ENCODE measurements at places on chromosomes 3 and 15.

GRCh38 chr3:161310649-161311423 is 60.5 kb downstream of the SPTSSB start:
- peak; percentile 4 for DNase-seq

DNA sequence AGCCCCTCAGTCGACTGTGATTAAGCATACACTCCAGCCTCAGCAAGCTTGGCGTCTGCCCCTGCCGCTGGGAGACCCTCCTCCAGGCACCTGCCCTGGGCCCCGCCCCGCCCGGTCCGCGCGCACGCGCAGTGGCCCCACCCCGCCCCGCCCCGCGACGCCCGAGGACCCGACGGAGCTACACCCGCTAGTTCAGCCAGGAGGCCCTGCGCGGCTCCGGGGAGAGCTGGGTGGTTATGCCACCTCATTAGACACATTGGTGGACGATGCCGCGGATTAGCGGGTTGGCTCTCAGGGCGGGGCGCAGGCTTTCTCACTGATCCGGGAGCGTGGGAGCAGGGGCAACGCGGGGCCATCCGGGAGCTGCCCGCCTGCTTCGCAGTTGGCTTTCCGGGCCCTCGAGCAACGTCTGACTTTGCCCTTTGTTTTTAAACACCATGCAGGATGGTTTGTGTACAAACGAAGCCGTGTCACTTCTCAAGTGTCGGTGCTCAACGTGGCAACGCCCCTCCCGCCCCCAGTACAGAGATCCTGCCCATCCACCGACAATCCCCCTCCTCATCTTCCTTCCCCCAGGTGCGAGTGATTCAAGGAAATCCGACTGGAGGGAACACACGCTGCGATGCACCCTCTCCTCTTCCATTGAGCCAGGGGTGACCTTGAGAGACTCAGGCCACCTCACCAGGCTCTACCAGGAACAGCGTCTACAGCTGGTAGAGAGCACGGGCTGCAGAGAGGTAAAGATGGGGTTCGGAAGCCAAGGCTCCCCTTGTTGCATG is 109.3 kb downstream of the SHQ1 start:
- peak; percentile 55 for DNase-seq

GRCh38 chr3:77142578-77142977 is 102.7 kb downstream of the ROBO2 start:
- no peak for DNase-seq

DNA sequence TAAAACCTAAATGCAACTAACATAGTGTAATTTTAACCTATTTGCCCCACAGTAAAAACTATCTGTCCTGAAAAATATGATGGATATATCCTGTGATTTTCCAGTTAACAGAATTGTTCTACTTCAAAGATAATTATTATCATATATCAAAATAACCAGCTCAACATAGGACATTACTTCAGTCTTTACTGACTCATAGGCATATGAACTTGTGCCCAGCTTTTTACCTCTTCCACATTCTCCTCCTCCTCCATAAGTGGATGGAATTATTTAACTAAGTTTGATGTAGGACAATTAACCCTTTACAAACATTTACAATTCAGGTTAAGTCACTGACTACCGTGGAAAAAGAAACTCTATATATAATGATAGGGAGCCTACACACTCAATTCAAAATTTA is 22.9 kb upstream of the USF3 start:
- DNase-seq, result no peak

DNA sequence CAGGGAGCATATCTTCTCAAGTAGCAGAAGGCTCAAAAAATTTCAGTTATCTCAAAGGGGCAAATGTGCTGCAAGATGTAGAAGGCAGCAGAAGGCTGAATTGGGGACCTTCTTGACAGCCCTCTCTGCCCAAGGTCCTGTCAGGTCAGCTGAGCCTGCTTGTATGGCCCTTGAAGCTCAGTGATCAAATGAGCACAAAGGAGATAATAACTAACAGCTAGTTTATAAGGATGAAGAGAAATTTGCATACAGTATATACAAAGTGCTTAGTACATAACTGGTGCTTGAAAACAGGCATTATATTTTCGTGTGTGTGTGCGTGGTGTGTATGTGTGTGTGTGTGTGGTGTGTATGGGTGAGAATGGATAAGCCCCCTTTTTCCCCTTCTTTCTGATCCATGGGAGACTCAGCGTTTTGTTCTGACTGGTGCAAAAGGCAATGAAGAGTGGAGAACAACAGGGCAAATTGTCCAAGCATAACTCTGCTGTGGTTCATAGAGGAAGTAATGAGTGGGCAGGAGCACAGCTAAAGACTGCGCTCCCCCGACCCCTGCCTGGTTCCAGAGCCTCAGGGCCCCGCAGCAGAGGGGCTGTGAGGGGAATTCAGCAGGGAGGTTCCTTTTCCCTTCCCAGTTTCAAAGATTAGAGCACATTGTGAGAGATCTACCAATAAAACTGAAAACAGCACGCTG is 356.8 kb upstream of the NR2F2 start:
- DNase-seq, result no peak

- DNase-seq, result no peak
These were observed 344.9 kb upstream of the SLCO3A1 start for GRCh38 chr15:91508633-91509032.

GRCh38 chr3:36843065-36844051 is 79.0 kb upstream of the DCLK3 start:
- DNase-seq, result no peak
